ENCODE measurements at places on chromosomes 7 and 10.

DNA sequence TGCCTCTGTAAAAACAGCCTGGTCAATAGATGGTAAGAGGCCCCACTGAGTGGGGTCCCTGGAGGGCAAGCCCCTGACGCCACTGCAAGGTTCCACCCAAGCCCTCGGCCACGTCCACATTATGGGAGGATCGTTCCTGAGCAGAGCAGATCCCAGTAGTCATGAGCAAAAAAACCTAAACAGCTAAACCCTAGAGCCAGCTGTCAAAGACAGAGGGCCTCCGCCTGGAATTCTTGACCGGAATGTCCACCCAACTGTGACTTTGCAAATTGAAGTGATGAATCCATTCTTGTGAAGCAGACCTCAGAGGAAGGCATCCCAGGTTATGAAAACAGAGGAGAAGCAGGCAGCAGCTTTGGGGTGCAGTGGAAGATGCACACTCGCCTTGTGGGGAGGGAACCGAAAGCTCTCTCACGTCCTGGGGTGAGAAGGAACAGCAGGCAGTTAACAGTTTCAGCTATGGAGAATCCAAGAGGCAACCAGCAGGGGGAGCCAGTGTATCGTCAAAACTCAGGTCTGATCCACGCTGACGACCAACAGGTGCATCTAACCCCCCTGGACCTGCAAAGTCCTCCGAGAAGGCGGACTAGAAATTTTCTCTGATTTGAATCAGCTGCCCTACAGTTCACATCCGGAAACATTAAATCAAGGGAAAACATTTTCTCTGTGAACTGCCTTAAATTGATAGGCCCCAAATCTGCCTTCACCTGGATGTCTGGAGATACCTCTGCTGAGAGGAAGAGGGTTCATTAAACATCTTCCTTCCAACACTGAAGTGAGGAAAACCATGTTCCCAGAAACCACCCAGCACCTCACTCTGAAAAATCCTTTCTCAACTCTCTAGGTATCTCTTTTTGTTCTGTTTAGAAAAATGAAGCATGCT is 139.1 kb upstream of the PFKP start:
- peak; percentile 65 for DNase-seq

DNA sequence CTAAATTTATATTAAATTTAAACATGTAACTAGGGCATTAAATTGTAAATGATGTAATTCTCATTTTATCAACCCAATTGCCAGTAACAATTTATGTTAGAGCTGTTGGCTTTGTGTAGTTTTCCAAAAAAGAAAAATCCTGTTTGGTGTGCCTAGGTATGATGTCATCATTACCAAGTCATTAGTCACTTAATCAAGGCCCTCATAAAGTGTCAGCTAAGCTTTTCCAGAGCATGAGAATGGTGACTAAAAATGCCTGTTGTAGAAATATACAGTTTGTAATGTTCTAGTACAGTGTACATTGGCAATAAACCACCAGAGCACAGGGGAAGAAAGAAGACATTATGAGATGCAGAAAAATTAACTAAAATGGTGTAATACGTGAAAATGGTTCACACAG is 593.8 kb upstream of the ANKRD30A start:
- DNase-seq = no peak

GRCh38 chr7:125775317-125775716 is 845.7 kb upstream of the POT1 start:
- no peak for DNase-seq

- DNase-seq = no peak
These were observed 169.4 kb downstream of the TEX36 start for GRCh38 chr10:125513429-125514182.

- no peak for DNase-seq
These were observed 174.4 kb downstream of the CTNNA3 start for GRCh38 chr10:67521546-67521945.

DNA sequence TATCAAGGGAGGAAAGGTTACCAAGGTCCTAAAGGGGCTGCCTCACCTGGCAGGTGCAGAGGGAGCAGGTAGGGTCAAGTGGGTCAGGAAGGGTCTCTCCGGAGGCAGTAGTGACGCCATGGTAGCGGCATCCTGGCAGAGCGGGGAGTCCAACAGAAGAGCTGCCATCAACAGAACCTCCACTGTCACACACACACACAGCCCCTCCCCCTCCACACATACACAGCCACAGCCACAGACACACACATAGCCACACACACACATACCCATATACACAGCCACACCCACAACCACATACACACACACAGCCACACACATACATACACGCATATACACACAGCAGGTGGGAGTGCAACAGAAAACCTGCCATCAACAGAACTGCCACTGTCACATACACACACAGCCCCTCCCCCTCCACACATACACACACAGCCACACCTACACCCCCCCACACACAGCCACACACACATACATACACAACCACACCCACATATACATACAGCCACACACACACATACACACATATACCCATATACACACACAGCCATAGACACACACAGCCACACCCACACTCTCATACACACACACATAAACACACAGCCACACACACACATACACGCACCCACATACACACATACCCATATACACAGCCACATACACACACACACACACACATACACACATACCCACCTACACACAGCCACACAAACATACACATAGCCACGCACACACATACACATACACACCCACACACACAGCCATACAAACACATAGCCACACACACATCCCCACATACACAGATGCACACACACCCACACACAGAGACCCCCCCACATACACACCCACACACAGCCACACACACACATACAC is 23.1 kb downstream of the KCP start:
- no peak for DNase-seq

GRCh38 chr7:50047716-50048115 is 45.3 kb downstream of the ZPBP start:
- DNase-seq = no peak

DNA sequence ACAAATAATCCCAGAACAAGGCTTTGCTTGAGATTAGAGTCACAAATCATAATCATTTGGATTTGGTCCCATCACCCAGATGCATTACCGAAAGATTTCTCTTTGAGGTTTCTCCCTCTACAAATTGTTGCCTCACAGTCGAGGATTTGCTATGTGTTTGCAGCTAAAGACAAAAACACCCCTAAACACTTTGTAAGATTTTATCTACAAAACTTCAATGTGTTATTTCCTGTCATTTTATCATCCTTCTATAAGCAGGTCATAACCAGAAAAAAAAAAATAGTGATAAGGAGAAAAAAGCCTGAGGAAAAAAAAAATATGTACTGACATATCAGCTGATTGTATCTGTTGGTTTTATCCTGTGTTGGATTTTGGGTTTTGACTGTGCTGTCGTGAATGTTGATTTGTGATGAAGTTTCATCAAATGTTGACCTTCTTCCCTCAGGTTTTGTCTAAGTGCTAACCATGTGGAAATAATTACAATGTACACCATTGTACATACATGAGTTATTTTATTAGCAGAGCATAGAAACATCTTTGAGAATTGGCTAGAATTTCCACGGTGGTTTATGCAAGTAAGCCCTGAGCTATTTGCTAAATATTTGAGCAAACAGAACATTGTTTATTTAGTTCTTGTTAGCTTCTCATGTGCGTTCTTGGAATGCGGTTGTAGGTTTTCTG is 274.4 kb downstream of the NEBL start:
- DNase-seq = no peak

GRCh38 chr10:111206521-111206920 is 129.7 kb downstream of the ADRA2A start:
- no peak for DNase-seq

GRCh38 chr7:15854841-15855524 is 168.5 kb upstream of the MEOX2 start:
- no peak for DNase-seq

GRCh38 chr7:145082366-145083161 is 246.7 kb upstream of the TPK1 start:
- DNase-seq = no peak

DNA sequence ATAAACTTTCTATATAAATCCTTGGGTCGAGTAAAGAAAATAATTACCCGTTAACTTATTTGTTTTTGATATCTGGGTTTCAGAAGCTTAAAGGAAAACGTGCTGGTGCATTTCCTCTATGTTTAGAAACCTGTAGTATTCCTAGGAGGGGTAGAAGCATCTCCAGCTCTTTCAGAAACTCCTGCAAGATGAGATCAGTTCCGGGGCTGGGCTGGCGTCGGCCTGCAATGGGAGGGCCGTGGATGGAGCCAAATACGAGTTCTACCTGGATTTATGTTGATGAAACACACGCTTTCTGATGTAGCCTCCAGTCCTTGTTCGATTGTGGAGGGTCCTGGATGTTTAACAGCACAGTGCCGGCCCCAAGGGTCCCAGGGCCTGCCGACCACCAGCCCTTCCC is 35.8 kb upstream of the DIP2C start:
- no peak for DNase-seq

- DNase-seq = no peak
These were observed 802.9 kb upstream of the COBL start for GRCh38 chr7:52119537-52119936.

DNA sequence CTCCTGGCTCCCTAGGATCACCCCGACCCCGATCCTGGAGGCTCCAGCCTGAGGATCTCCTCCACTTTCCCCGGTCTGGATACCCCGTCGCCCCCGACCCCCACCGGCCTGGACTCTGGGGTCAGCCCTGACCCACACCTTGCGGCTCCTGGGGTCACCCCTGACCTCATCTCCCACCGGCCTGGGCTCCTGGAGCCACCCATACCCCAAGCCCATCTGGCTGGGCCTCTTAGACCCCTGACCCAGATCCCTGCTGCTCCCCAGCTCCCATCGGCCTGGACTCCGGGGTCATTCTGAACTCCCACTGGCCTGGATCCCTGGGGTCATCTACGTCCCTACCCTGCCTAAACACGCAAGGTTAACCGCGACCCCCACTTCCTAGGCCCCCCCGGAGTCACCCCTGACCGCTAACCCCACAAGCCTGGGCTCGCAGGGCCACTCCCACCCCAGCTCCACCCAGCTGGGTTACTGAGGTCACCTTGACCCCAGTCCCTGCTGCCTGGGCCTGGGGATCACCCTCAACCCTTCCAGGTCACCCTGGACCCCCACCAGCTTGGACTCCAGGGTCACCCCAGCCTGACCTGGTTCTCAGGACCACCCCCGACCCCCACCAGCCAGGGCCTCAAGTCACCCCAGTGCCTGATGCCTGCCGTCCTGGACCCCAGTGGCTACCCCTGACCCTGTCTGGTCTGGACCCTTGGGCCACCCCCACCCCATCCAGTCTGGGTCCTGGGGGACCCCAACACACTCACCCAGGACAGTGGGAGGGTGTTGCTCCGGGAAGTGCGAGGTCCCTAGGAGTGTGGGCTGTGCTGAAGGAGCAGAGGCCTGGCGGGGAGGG is 1.2 kb downstream of the FOXK1 start:
- no peak for DNase-seq

DNA sequence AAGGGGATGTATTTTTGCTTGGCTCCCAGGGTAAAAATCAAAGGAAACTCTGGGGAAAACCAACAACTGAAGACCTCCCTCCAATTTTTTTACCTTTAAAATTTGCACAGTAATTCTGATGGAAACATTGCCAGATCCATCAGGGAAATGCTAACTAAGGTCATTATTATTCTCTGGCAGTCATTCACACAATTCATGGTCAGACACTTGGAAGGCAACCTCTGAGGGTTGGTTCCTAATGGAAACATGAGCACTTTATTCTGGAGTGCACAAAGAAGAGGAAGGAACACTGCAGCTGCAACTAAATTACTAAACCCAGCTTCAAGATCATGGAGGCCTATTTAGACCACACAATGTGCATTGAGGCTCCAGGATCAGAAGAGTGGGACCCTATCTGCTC is 34.2 kb downstream of the SRI start:
- no peak for DNase-seq

DNA sequence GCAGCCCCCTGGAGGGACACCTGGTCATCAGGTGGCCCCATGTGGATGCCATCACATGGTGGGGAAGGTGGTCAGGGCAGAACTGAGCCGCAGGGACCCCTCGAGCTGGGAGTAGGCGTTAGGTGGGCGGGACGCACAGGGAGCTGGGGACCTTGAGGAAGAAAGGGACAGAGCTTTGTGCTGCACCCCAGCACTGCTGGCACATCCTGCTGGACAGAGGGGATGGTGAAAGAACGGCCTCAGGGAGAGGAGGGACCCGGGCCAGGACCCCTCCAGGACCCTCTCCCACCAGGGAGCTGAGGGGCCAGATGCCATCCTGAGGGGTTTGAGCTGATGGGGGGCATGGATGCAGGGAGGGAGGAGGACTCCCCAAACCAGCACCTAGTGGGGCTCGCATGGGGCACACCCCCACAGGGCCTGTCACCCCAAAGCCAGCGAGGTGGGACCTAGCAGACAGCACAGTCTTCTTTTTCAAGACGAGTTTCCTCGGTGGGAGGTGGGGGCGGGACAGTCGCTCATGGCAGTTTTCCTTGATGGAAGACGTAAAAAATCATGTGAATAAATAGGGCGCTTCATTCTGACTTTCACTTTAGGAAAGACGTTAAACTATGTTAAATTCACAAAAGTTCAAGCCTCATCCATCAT is 43.3 kb downstream of the STK32C start:
- DNase-seq = no peak

GRCh38 chr7:79513261-79513660 is 59.8 kb upstream of the MAGI2 start:
- DNase-seq = no peak

GRCh38 chr10:79322616-79323543 is 24.4 kb upstream of the PPIF start:
- DNase-seq = no peak

DNA sequence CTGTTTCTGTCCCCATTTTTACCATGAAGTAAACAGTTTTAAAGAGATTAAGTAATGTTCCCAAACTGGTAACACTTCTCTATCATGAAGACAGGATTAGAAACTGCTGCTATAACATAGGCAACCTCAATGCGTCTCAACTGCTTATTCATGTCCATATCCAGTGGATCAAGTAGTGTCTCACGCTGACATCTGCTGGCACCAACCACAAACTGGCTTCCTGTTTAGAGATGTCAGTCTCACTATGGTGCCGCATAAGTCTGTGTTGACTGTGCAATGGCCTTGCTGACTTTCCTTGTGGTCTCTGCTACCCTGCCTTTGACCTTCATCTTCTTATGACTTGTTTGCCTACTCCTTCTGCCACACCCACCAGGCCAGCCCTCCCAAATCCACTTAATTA is 369.6 kb upstream of the DPP6 start:
- no peak for DNase-seq
